ENCODE measurements at places on chromosomes 2 and 18. TPM values are rescaled to one million over a fixed set of nuclear protein-coding genes. Genes with fewer than 3 reads are reported as not detected.

GRCh38 chr2:185625604-185626003, 113.0 kb upstream of the FSIP2 start:
- no peaks in the 10 kb centered on the region for H3K36me3 ChIP-seq
- H3K4me1 ChIP-seq = no peaks in the 10 kb centered on the region
- no peak overlapping the region for H3K27ac ChIP-seq
- DNase-seq = no peak
- H3K4me3 ChIP-seq = no peak overlapping the region

DNA sequence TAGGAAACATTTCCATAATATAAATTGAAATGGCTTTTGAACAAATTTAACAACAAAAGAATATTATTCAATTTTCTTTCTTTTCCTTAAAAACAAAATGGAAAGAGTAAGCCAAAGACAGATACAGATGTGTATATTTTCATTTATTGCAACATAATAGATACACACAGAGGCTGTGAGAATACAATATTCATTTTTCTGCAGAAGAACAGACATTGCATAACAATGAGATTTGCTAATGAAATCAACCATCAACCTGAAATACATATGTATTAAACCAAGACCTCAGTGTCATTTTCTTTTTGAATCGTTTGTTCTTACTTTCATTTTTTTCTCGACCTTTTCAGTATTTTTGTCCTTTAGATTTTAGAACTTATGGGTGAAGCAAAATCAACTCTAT, 95.1 kb downstream of the BAZ2B start:
- H3K27ac ChIP-seq = no peak overlapping the region
- H3K36me3 ChIP-seq = no peaks in the 10 kb centered on the region
- H3K27me3 ChIP-seq = no peaks in the 10 kb centered on the region

DNA sequence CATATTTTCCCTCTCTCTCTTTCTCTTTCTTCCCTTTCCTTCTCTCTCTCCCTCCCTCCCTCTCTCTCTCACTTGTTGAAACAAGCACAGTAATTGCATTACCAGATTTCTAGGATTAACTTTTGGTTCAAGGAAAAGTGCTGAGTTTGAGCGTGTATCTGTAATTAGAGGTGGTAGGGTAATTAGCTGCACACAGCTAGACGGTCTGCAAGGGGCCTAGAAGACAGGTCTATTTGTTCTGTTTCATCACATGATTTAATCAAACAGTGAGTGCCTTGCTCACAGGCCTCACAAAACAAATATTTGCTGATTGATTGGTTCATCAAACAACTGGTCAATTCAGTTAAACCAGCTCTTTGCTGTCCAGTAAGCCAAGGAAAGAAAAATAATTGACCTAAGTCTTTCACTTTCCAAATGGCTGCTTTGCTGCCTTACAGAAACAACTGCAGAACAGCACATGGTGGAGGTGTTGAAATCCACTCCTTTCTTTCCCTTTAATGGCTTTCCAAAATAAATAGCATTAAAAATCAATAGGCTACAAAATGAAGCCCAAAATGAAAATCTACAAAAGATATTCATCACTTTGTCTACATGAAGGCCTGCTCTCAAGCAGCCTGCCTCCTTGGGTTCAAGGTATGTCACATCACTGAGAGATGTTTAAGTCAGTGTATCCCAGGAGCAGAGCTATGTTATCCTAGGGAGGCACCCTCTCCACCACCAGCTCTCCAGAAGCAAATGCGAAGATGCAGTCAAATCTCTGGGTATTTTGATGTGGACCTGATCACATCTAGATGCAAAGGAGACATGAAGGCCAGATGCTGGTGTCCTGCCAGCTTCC, 264.4 kb upstream of the SIX2 start:
- H3K36me3 ChIP-seq = no peaks in the 10 kb centered on the region
- no peak overlapping the region for H3K27ac ChIP-seq
- H3K4me3 ChIP-seq = no peak overlapping the region
- peaks cover 13% of the 10 kb centered on the region for H3K4me1 ChIP-seq
- H3K27me3 ChIP-seq = no peaks in the 10 kb centered on the region

GRCh38 chr2:61235716-61236115, 73.7 kb downstream of the C2orf74 start:
- H3K4me3 ChIP-seq = no peak overlapping the region
- H3K27ac ChIP-seq = no peak overlapping the region
- no peaks in the 10 kb centered on the region for H3K27me3 ChIP-seq
- no peaks in the 10 kb centered on the region for H3K4me1 ChIP-seq

GRCh38 chr2:24513281-24514071, 22.4 kb downstream of the NCOA1 start:
- H3K36me3 ChIP-seq = no peaks in the 10 kb centered on the region
- peaks cover 24% of the 10 kb centered on the region for H3K4me1 ChIP-seq
- H3K27me3 ChIP-seq = no peaks in the 10 kb centered on the region
- H3K4me3 ChIP-seq = no peak overlapping the region
- H3K27ac ChIP-seq = no peak overlapping the region

The EPHA4 gene
- 50.7 TPM for total RNA-seq

The TXNDC9 gene
- total RNA-seq = 27.6 TPM

The CNTNAP5 gene
- 1.5 TPM for total RNA-seq

GRCh38 chr2:11357428-11357972, 13.1 kb upstream of the ROCK2 start:
- no peak overlapping the region for H3K4me3 ChIP-seq
- no peak overlapping the region for H3K27ac ChIP-seq
- peaks cover 10% of the 10 kb centered on the region for H3K4me1 ChIP-seq
- no peak for DNase-seq
- no peaks in the 10 kb centered on the region for H3K36me3 ChIP-seq

- no peaks in the 10 kb centered on the region for H3K4me1 ChIP-seq
- H3K4me3 ChIP-seq = no peak overlapping the region
- no peak for DNase-seq
- peaks cover 5% of the 10 kb centered on the region for H3K27me3 ChIP-seq
Observed at GRCh38 chr18:10444314-10445006, 10.0 kb upstream of the APCDD1 start.

- no peak overlapping the region for H3K4me3 ChIP-seq
- no peaks in the 10 kb centered on the region for H3K27me3 ChIP-seq
- peaks cover 46% of the 10 kb centered on the region for H3K36me3 ChIP-seq
- no peak overlapping the region for H3K27ac ChIP-seq
Observed at GRCh38 chr2:73949802-73950201, 23.1 kb downstream of the DGUOK start.

GRCh38 chr18:27950648-27951228, 226.2 kb downstream of the CDH2 start:
- no peaks in the 10 kb centered on the region for H3K4me1 ChIP-seq
- H3K27ac ChIP-seq = no peak overlapping the region
- H3K36me3 ChIP-seq = no peaks in the 10 kb centered on the region
- no peak for DNase-seq
- H3K4me3 ChIP-seq = no peak overlapping the region

DNA sequence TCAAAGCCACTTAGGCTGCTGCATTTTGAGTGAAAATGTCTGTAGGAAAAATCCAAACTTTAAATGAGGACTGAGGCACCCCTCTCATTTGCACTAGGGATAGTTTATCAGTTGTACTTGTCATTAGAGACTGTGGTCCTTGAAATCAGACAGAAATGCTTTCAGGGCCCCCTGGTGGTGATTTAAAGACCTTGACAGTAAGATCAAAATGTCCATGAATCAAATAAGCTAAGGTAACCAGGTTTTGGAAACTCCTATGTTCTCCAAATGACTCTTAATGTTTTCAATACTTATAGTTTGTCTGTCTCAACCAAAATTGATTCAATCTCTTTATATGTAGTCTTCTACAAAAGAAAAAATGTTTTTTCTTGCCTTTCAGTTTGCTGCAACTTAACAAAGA, 28.8 kb upstream of the DDX18 start:
- no peaks in the 10 kb centered on the region for H3K27me3 ChIP-seq
- no peak for DNase-seq
- no peaks in the 10 kb centered on the region for H3K36me3 ChIP-seq
- H3K4me1 ChIP-seq = no peaks in the 10 kb centered on the region
- H3K4me3 ChIP-seq = no peak overlapping the region

DNA sequence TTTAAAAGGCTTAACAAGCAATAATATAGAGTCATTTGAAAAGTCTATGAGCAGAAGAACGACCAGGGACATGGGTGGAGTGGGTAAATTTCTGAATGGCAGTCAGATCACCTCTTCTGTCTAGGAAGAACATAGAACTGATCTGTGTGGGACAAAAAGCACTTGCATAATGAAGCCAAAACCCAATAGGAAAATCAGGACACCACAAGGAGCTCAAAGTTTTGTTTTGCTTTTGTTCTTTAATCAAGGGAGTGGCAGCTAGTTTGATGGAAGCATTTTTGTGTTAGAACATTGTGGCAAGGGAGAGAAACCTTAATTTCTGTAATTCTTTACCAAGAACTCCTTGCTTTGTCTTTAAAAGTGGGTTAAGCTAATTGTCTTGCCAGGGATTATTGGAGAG, 240.2 kb upstream of the TANK start:
- H3K4me1 ChIP-seq = peaks cover 23% of the 10 kb centered on the region
- H3K27me3 ChIP-seq = no peaks in the 10 kb centered on the region
- H3K4me3 ChIP-seq = no peak overlapping the region

GRCh38 chr2:455015-455705, 167.3 kb upstream of the ALKAL2 start:
- no peak overlapping the region for H3K4me3 ChIP-seq
- no peaks in the 10 kb centered on the region for H3K36me3 ChIP-seq
- no peak for DNase-seq
- no peaks in the 10 kb centered on the region for H3K27me3 ChIP-seq

The DIPK1C gene
- 0.82 TPM for total RNA-seq

DNA sequence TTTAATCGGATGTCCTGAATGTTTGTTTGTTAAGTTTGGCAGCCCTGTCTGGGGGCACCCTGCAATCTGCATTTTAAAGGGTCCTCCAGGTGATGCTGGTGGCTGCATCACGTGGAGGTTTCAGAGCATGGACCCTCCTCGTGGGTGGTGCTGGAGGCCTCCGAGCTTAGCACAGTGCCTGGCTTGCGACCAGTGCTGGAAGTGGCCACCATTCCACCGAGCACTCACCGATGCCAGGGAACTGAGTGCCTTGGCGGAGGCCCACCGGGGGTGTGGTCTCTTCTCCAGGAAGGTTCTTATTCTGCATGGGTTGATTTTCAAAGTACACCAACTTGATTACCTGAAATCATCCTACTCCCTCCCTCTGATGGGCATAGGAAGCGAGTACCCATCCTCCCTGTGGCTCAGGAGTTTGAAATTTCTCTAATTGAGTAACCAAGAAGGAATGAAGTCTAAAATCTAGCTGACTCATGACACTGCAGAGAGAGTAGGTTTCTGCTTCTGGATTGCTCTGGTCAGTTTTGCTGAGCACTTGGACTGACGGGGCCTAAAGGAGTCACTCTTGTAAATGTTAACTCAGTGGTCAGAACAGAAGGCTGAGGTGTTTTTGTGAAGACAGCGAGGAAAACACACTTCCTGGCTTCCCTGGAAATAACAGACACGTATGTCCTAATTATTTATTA, 58.1 kb upstream of the SLC66A3 start:
- DNase-seq = no peak
- no peaks in the 10 kb centered on the region for H3K4me1 ChIP-seq
- H3K27ac ChIP-seq = no peak overlapping the region
- H3K36me3 ChIP-seq = no peaks in the 10 kb centered on the region
- H3K27me3 ChIP-seq = no peaks in the 10 kb centered on the region

- no peaks in the 10 kb centered on the region for H3K27me3 ChIP-seq
- no peak overlapping the region for H3K27ac ChIP-seq
- no peaks in the 10 kb centered on the region for H3K4me1 ChIP-seq
- no peaks in the 10 kb centered on the region for H3K36me3 ChIP-seq
Observed at GRCh38 chr2:221642447-221642846, 70.3 kb upstream of the EPHA4 start.

GRCh38 chr2:58635801-58636375, 394.8 kb upstream of the FANCL start:
- H3K27me3 ChIP-seq = no peaks in the 10 kb centered on the region
- no peaks in the 10 kb centered on the region for H3K4me1 ChIP-seq
- DNase-seq = no peak
- H3K27ac ChIP-seq = no peak overlapping the region
- no peaks in the 10 kb centered on the region for H3K36me3 ChIP-seq
- no peak overlapping the region for H3K4me3 ChIP-seq

DNA sequence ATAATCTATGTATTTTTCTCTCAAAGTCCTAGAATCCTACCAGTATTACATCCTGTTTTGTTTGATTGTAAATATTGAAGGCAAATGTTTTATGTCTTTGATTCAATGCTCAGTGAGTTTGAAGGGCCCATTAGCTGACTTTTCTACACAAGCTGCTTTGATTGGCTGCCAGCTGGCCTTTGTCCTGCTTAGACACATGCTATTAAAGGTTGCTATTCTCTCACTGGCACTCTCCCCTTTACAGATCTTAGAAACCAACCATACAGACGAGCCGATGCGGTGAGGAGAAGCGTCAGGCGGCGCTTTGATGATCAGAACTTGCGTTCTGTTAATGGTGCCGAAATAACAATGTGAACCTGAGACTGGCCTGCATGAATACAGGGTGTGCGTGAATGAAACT, 69.7 kb downstream of the PRPF40A start:
- peak overlapping the region; percentile 36 for H3K27ac ChIP-seq
- peak; percentile 87 for DNase-seq
- no peaks in the 10 kb centered on the region for H3K27me3 ChIP-seq

DNA sequence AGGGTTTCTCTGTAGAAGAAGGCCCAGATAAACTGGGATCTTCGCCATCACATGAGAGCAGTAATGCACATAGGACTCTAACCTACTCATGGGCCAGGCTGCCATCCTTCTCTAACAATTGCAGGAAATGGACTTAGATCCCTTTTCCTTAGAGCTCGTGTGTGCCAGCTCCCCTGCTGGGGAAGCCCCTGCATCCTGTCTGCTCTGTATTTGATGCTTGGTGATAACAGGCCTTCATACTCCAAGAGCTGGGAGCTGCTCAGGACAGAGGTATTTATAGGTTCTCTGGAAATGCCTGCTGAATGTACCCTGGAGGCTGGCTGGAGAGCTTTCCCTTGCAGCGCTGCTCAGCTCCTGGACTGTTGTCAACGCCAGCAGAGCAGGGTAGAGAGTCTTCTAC, 249.6 kb downstream of the MTX2 start:
- peak; percentile 70 for DNase-seq
- peaks cover 13% of the 10 kb centered on the region for H3K4me1 ChIP-seq
- H3K4me3 ChIP-seq = no peak overlapping the region
- H3K36me3 ChIP-seq = no peaks in the 10 kb centered on the region

- no peak for DNase-seq
- no peaks in the 10 kb centered on the region for H3K36me3 ChIP-seq
- no peaks in the 10 kb centered on the region for H3K4me1 ChIP-seq
- no peaks in the 10 kb centered on the region for H3K27me3 ChIP-seq
- H3K4me3 ChIP-seq = no peak overlapping the region
Observed at GRCh38 chr2:118151831-118152230, 63.6 kb downstream of the INSIG2 start.

DNA sequence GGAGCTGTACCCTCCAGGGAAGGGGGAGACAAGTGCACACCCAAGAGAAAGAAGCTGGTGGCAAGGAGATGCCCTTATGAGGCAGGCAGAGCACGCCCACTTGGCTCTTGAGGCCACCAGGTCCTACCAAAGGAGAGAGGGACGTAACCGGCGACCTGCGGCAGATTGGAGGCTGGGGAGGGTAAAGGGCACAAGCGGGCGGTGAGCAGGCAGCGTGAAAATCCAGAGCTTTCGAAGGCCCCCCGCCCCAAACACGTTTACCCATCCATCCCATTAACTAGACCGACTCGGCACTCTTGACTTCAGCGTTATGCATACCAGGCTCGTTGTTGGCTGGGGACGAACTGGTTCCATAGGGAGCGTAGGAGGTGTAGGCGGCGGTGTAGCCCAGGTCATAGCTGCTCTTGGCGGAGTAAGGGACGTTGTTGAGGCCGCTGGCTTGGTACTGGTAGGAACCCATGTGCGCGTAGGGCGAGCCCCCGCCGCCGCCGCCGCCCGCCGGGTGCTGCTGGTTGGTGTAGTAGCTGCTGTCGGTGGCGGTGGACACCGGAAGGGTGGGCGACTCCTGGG, 794 bp downstream of the DLX2 start:
- H3K36me3 ChIP-seq = no peaks in the 10 kb centered on the region
- DNase-seq = peak; percentile 65
- peaks cover 74% of the 10 kb centered on the region for H3K4me1 ChIP-seq
- H3K27ac ChIP-seq = no peak overlapping the region
- peaks cover 89% of the 10 kb centered on the region for H3K27me3 ChIP-seq
